IMR-90 (cell line): ENCODE measurements at places on chromosomes 3 and 15. TPM values are rescaled to one million over a fixed set of nuclear protein-coding genes. Genes with fewer than 3 reads are reported as not detected.

DNA sequence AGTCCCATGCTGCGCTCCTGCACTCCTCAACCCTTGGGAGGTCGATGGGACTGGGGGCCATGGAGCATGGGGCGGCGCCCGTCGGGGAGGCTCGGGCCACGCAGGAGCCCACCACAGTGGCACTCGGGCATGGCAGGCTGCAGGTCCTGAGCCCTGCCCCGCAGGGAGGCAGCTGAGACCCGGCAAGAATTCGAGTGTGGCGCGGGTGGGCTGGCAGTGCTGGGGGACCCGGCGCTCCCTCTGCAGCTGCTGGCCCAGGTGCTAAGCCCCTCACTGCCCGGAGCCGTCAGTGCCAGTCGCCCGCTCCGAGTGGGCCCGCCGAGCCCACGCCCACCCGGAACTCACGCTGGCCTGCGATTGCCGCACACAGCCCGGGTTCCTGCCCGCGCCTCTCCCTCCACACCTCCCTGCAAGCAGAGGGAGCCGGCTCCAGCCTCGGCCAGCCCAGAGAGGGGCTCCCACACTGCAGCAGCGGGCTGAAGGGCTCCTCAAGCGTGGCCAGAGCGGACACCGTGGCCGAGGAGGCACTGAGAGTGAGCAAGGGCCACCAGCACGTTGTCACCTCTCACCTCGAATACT is 200.3 kb downstream of the ROBO2 start:
- no peak overlapping the region for H3K4me3 ChIP-seq
- H3K4me1 ChIP-seq, result no peaks in the 10 kb centered on the region
- no peaks in the 10 kb centered on the region for H3K36me3 ChIP-seq
- H3K27me3 ChIP-seq, result no peaks in the 10 kb centered on the region
- no peak for DNase-seq
- H3K27ac ChIP-seq, result no peak overlapping the region

DNA sequence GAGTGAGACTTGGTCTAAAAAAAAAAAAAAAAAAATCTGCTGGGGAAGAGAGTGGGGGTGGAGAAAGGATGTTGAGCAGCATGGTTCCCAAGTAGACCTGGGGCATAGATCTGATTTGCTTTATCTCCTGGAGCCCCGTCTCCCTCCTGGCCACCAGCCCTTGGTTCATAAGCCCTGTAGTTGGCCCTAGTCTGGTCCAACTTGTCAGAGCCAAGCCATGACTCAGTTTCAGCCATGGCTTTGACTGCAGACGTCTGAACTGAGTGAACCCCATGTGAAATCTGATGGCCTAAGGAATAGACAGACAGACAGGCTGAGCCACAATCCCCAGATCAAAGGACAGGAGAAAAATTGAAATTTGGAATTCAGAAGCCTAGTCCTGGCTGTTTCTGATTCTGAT is 2.0 kb upstream of the CILP start:
- H3K36me3 ChIP-seq, result no peaks in the 10 kb centered on the region
- peaks cover 15% of the 10 kb centered on the region for H3K27me3 ChIP-seq
- no peak overlapping the region for H3K27ac ChIP-seq
- H3K4me3 ChIP-seq, result no peak overlapping the region
- H3K4me1 ChIP-seq, result peaks cover 12% of the 10 kb centered on the region; the same call in 1 of the 2 replicates
- no peak for DNase-seq

DNA sequence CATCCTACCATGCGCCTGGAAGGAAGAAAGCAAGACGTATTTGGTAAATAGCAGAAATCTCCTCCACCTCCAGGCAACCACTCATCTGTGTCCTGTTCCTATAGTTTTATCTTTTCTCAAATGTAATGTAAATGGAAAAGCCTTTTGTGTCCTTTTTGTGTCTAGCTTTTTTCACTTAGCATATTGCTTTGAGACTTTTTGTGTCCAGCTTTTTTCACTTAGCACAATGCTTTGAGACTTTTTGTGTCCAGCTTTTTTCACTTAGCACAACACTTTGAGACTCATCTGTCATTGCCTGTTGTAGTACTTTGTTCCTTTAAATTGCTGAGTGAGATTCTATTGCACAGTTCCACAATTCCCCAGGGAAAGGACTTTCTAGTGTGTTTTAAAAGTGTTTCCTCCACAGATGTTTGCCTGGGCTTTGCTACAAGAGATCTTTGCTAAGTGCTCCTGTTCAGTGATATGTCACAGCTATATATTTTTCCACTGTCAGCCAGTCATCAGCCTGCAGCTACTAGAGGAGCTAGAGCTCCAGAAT is 27.9 kb upstream of the MUC13 start:
- H3K4me3 ChIP-seq, result no peak overlapping the region
- DNase-seq, result no peak
- H3K4me1 ChIP-seq, result peaks cover 5% of the 10 kb centered on the region; the same call in 1 of the 2 replicates
- H3K27ac ChIP-seq, result no peak overlapping the region

GRCh38 chr3:49900491-49901153 is 3.1 kb downstream of the MST1R start:
- H3K27me3 ChIP-seq, result no peaks in the 10 kb centered on the region
- H3K36me3 ChIP-seq, result no peaks in the 10 kb centered on the region
- peak; percentile 22 for DNase-seq
- H3K4me1 ChIP-seq, result peaks cover 10% of the 10 kb centered on the region
- H3K27ac ChIP-seq, result no peak overlapping the region

GRCh38 chr15:81295486-81296121 is 28.3 kb downstream of the STARD5 start:
- H3K27ac ChIP-seq, result no peak overlapping the region
- no peaks in the 10 kb centered on the region for H3K4me1 ChIP-seq
- no peak for DNase-seq
- no peak overlapping the region for H3K4me3 ChIP-seq
- H3K36me3 ChIP-seq, result peaks cover 15% of the 10 kb centered on the region; the same call in 1 of the 2 replicates

- H3K4me1 ChIP-seq, result no peaks in the 10 kb centered on the region
- H3K4me3 ChIP-seq, result no peak overlapping the region
Measured at GRCh38 chr3:82053236-82053635, 291.8 kb upstream of the GBE1 start.

PDZRN3 gene
- polyA plus RNA-seq, result 9.4 and 10.3 TPM in 2 replicates

GRK7 gene
- not detected in 2 replicates for polyA plus RNA-seq

MCCC1 gene
- polyA plus RNA-seq, result 11.3 and 14.2 TPM in 2 replicates

DNAH12 gene
- polyA plus RNA-seq, result 0.02 TPM in 1 of 2 replicates, not detected in the other

LRRC28 gene
- 10.3 and 12.7 TPM in 2 replicates for polyA plus RNA-seq
